Inflammatory macrophage treated with lipopolysaccharide for 4 hours (primary cell): ENCODE measurements at places on chromosomes 6 and 20.
A peak's percentile ranks its signal among the peaks of the same experiment; 100 is the strongest.

GRCh38 chr20:610130-611046 lies at the start of gene TCF15:
Gene TCF15, minus strand, starts transcription at chr20:610309. Its CDS starts 72 bp downstream, at chr20:610237.
- DNase-seq, result peak; percentile 12

GRCh38 chr20:43022568-43022967 lies 167.1 kb downstream of the PTPRT start:
- DNase-seq, result no peak

DNA sequence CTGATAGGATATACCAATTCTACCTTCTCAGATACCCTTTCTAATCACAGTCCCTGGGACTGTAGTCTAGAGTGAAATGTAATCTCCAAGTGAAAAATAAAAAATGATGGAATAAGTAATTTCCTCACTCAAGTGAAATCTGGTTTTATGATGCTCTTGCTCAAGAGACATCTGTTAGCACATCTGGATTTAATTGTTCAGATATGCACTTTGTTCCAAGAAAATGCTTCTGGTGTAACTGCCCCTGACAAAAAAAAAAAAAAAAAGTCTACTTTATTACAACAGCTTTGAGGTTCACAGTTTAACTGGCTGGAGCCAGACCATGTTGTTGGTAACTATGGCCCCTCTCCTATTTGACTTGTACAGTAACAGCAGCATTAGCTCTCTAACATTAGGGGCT lies 251.8 kb downstream of the BTBD9 start:
- no peak for DNase-seq

GRCh38 chr20:44074252-44075151 lies 112.5 kb downstream of the JPH2 start:
- DNase-seq, result no peak

GRCh38 chr6:121143476-121143875 lies 190.8 kb downstream of the TBC1D32 start:
- DNase-seq, result no peak

GRCh38 chr6:36769183-36769675 lies 70.0 kb downstream of the CPNE5 start:
- DNase-seq, result no peak

- DNase-seq, result no peak
These were observed 242.2 kb upstream of the ECI2 start for GRCh38 chr6:4377603-4378002.

GRCh38 chr6:42393339-42393738 lies 58.4 kb downstream of the TRERF1 start:
- DNase-seq, result no peak

GRCh38 chr6:2209226-2209809 lies 36.1 kb downstream of the GMDS start:
- no peak for DNase-seq

DNA sequence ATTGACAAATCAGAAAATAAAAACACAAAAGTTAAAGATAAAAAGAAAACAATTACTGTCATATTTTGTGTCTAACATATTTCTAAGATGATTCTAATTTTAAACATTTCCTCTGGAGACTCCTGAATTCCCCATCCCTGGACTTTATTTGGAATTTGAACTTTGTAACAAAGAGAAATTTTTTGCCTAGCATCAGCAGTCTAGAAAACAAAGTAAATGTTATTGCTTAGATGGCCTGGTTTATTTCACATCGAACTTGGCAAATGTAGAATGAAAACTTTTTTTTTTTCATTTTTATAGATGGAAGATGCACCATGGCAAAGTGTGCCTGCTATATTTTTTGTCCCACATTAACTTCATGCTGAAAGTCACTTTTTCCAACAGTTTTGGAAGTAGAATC lies 159.1 kb downstream of the TBX18 start:
- DNase-seq, result no peak

GRCh38 chr6:79170431-79170830 lies 64.1 kb downstream of the HMGN3 start:
- DNase-seq, result no peak

- DNase-seq, result peak; percentile 36
These were observed 54.4 kb upstream of the CCDC28A start for GRCh38 chr6:138719011-138719635.

- no peak for DNase-seq
These were observed 95.4 kb downstream of the TMEM170B start for GRCh38 chr6:11632795-11633511.

- no peak for DNase-seq
These were observed 56.8 kb upstream of the PHIP start for GRCh38 chr6:79134699-79135474.

- DNase-seq, result no peak
These were observed 71.4 kb downstream of the CEP57L1 start for GRCh38 chr6:109166673-109167072.

- DNase-seq, result no peak
These were observed 43.9 kb downstream of the C20orf203 start for GRCh38 chr20:32629813-32630212.

DNA sequence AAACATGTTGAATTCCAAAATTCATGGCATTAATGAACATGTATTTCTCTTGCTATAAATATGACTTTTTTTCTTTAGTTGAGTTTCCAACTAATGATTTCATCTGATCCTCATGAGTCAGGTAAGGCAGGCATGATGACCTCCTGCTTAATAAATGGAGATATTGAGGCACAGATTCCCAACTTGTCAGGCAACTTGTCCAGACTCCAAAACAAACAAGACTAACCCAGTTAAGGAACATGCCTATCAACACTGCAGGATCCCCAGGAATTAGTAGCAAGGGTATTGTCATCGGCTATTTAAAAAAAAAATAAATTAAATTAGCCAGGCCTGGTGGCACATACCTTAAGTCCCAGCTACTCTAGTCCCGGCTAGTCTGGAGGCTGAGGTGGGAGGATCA lies 121.3 kb upstream of the SALL4 start:
- no peak for DNase-seq

DNA sequence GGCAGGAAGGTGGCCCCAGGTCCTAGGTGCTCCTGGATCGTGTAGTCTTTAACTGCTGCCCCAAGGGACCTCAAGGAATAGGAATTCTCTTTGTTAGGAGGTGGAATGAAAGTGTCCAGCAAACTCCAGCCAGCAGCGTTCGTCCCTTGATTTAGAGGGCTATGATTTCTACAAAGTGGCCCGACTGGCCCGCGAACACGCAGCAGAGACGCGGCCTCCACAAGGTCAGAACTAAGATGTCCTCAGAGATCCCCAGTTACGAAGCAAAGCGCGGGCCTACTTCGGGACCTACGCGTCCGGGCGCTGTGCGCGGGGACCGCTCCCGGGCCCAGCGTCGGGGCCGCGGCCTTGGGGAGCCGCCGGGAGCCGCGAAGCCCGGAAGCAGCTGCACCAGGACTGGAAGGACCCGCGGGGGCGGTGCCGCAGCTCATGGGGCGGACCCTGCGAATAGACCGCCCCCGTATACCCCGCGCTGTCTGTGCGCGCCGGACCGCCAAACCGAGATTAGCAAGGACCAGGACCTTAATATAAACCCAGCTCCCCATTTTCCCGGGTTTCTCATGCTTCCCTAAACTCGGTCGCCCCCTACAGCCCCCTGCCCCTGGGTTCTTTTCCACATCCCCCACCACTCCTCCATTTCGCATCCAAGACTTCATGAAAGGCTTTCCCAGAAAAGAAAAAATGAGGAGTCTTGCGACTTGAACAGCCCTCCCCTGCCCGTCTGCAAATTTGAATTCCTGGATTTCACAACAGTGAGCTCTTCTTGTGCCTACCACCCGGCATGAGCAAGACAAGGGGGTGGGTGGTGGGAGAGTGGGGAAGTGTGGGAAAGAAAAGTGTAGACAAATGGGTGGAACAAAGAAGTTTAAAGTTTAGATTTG lies at the start of gene C6orf47:
C6orf47 (minus strand) TSS at position 398 of the 881 bp plus-strand sequence. CDS start 831 bp downstream, outside the sequence.
- DNase-seq, result peak; percentile 86

DNA sequence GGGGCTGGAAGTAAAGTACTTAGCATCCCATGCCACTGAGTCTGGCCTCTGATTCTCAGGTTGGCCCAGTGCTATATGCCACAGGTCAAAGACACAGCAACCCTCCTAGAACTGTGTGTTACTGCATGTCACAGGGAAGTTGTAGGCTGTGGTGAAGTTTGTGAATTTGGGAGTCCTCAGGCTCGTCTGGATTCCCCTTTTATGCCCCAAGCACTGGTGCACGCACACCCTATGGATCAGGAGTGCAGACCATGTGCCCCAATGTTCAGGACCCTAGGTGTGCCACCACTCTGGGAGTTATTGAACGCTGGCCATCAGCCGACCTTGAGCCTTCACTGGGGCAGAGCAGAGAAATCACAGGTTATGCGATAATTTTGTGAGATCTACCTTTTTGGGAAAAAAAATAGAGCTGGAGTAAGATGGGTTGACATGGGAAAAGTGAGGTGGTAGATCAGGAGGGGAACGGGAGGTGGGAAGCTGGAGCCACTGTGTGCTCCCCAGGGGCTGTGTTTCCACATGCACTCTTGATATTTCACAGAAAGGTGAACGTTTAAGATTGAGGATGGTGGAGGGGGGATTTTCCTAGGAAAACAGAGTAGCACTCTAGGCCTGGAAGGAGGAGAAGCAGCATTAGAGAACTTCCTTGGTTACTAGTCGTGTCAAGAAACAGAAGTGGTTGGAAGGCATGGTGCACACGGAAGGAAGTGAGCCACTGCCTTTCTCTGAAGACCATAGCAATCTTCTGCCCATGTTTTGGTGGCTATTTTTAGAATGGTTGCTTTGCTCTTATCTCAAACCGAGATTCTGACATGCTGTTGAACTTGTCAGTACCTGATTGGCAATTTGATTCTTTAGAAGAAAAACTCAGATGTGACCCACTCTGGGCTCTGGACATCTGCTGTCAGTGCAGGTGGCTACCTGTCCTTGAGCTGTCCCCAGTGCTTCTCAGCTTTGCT lies 44.1 kb downstream of the DUSP22 start:
- DNase-seq, result peak; percentile 70

GRCh38 chr20:55677011-55677410 lies 328.3 kb downstream of the CBLN4 start:
- no peak for DNase-seq

DNA sequence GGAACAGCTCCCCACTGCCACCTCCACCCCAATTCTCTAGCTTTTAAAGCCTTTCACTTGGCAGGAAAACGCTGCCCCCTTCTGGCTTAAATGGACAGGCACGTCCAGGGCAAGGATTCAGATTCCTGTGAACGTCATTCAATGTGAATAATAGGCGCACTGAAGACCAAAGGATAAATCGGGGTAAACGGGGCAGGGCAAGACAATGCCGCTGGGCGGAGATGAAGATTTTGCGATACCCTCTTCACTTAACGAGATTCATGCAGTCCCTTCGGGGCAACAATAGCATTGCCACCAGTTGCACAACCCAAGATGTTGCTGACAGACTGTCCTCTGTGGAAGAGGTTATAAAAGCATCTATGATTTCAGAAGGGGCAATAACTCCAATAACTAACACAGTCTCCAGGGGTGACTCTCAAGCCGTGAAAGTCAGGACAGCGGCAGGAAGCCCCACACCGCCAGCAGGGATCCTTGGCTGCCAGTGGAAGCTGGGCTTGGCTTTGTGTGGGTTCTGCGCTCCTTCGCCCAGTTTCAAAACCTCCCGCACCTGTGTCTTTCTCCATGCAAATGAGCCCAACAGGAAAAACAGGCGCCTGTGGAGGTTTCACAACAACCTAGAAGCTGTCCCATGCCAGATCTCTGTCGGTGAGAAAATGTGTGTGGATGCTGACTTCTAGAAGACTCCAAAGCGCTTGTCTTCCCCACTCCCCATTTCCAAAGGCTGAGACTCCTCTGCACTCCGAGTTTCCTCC lies 291.8 kb downstream of the BMP7 start:
- DNase-seq, result peak; percentile 13

- DNase-seq, result no peak
These were observed 238.9 kb upstream of the FLRT3 start for GRCh38 chr20:14576196-14576877.

GRCh38 chr6:43142101-43142500 lies 29.0 kb upstream of the SRF start:
- DNase-seq, result no peak

- DNase-seq, result no peak
These were observed 145.1 kb upstream of the PRDM1 start for GRCh38 chr6:105940990-105941389.

DNA sequence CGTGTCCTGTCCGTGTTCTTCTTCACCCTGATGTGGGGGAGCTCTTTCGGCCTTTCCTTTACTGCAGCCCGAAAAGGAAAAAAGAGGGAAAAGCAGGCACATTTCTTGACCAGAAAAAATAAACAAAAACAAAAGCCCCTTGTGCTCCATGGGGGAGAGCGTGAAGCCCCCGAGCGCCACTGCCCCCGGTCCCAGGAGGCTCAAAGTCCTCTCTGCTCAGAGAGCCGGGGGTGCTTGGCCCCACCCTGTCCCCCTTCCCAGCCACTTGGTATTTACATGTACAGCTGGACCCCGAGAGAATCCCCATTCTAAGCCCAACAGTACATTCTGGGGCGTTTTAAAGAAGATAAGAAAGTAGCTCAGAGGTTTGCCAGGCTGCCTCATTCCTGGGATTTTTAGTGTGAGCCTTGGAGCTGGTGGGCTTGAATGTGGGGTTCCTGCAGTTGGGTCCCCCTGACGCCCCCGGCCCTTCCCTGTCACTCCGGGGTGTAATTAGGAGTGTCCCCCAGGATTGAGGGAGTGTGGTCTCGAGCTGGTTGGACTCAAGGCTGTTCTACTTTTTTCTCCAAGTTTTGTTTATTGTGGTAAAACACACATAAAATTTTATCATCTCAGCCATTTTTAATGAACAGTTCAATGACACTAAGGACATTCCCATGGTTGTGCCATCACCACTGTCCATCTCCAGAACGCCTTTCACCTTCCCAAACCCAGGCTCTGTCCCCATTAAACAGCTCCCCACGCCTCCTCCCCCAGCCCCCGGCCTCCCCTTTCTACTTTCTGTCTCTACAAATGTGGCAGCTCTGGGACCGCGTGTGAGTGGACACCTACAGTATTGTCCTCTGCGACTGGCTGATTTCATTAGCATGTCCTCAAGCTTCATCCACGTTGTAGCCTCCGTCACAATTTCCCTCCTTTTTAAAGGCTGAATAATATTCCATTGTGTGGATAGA lies 55.7 kb upstream of the BHLHE23 start:
- no peak for DNase-seq

- DNase-seq, result no peak
These were observed 7.9 kb downstream of the SOX4 start for GRCh38 chr6:21601339-21601923.

DNA sequence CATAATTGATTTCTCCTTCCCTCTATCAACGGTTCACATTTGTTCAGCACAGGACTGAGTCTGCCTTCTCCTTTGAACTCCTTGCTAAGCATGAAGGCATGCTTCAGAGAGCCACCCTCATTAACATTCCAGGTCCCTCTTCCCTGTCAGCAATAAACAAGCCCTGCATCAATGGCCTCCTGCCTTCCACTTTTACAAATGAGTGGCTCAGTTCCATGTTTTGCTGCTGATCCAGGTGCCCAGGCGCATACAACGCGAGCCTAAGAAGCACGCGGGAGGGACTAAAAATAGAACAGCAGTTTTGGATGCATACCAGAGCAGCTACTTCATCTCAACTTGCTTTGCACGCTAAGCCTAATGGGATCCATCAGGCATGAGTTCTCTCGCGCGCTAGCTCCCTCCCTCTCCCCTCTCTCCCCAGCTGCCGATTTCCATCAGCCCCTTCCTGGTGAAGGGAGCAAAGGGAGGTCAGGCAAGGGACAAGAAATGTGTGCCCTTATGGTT lies 53.4 kb downstream of the TRAF3IP2 start:
- no peak for DNase-seq

- no peak for DNase-seq
These were observed 135.6 kb downstream of the UNC5CL start for GRCh38 chr6:40903456-40903855.

GRCh38 chr6:159443417-159443920 lies 249.6 kb downstream of the SOD2 start:
- no peak for DNase-seq

GRCh38 chr6:135962731-135963130 lies 111.2 kb downstream of the PDE7B start:
- no peak for DNase-seq
